Hepatocyte (in vitro differentiated cells): ENCODE measurements at places on chromosomes 4 and X.

DNA sequence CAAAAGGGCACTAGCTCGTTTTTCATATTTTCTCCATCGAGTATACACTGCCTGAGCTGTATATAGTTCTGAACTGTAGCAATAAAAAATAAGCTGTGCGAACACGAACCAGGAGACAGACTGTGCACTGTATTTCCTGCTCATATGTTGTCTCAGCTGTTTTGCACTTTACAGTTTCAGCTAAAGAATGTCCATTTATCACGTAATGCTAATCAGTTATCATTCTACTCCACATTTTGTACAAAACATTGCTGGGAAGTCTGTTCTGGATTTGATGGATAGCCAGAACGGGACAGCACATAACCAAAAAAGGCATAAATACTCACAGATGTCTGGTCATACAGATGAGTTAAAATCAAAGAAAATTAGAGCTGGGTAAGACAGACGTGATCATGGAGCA lies 315.5 kb upstream of the ADGRL3 start:
- no peaks in the 10 kb centered on the region for H3K36me3 ChIP-seq
- H3K27me3 ChIP-seq: no peaks in the 10 kb centered on the region
- no peak overlapping the region for H3K27ac ChIP-seq

DNA sequence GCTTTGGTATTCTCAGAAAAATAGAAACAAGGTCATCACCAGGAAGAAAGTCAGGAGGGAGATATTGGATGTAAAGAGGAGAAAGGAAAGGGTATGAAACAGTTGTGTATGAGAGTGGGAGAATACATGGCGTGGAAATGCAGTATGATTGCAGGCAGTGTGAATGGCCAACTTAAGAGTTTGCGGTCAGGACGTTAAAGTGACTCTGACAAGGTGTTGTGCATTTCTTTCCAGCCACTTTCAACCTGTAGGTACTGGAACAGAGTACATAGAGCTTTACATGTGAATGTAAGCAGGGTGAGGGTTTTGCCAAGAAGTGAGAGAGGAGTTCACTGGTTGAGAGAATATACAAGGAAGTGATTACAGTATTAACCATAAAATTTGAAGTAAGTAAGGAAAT lies 15.7 kb downstream of the ATP10D start:
- no peak overlapping the region for H3K27ac ChIP-seq
- H3K36me3 ChIP-seq: no peaks in the 10 kb centered on the region
- H3K27me3 ChIP-seq: no peaks in the 10 kb centered on the region
- H3K4me1 ChIP-seq: no peaks in the 10 kb centered on the region
- no peak overlapping the region for H3K4me3 ChIP-seq

DNA sequence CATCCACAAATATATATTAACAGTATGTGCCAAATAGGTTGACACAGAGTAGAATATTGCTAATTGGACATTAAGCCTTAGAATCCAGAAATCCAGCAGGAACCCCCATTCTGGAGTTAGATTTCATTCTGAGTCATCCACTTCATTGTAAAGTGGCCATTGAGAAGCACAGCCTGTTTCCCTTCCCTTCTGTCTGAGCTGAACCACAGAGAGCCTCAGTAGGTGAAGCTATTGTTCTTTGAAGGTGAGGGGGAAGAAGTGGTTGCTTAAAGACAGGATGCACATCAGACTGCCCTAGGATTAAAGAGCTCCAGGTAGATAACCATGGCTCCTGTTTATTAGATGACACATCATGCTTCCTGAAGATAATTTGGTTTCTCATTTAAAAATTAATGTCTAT lies 30.6 kb upstream of the MCF2 start:
- no peaks in the 10 kb centered on the region for H3K4me1 ChIP-seq
- H3K36me3 ChIP-seq: no peaks in the 10 kb centered on the region
- no peaks in the 10 kb centered on the region for H3K27me3 ChIP-seq
- no peak overlapping the region for H3K27ac ChIP-seq
- no peak overlapping the region for H3K4me3 ChIP-seq
- DNase-seq: no peak

DNA sequence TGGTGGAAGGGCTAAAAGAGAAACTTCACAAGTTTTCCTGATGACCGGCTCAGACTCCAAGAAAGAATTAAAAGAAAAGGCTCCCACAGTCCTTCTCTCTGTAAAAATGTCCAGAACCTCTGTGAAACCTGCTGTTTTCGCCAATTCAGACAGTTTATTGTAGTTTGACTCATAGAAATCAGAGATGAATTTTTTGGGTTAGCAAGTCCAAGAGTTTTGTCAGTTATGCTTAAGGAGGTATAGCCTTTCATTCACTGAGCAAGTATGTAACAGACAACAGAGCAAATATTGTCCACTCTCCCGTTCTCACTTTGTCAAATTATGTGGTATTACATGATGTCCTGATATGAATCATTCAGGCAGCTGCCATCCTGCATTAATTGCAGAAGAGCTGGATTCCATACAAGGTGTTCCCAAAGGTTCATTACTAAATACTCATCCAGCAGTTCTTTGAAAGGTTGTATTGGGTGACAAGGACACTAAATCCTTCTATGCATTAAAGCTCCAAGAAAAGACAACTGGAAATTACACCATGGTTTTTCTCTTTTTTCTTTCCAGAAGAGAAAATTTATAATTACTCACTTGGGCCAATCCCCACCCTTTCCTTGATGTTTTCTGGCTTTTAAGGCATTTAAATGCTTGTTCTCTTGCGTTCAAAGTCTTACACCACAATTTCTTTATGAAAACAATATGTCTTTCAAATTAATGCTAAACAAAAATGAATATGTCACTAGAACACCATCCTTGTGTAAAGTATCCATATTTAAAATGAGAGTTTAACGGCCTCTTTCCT lies 30.0 kb upstream of the PLAC1 start:
- no peaks in the 10 kb centered on the region for H3K4me1 ChIP-seq
- DNase-seq: no peak
- H3K36me3 ChIP-seq: no peaks in the 10 kb centered on the region
- no peak overlapping the region for H3K27ac ChIP-seq

DNA sequence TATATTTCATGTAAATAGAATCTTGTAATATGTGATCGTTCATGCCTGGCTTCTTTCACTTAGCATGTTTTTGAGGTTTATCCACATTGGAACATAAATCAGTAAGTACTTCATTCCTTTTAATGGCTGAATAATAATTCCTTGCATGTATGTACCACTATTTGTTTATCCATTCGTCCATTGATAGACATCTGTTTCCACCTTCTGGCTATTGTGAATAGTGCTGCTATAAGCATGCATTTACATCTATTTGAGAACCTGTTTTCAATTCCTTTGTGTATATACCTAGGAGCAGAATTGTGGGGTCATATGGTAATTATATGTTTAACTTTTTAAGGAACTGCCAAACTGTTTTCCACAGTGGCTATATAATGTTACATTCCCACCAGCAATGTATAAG lies 356.7 kb upstream of the DIPK2B start:
- DNase-seq: no peak
- no peak overlapping the region for H3K27ac ChIP-seq
- no peaks in the 10 kb centered on the region for H3K36me3 ChIP-seq
- H3K27me3 ChIP-seq: no peaks in the 10 kb centered on the region
